ENCODE measurements at places on chromosomes 11 and 22.

DNA sequence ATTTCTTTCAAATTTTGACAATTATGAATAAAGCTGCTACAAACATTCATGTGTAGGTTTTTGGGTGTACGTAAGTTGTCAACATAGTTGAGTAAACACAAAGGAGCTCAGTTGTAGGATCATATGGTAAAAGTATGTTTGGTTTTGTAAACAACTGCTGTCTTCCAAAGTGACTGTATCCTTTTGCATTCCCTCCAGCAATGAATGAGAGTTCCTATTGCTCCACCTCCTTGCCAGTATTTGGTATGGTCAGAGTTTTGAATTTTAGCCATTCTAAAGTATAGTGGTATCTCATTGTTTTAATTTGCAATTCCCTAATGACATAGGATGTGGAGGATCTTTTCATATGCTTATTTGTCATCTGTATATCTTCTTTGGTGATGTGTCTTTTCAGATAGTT lies 28.0 kb upstream of the PHOX2A start:
- no peak for DNase-seq

- DNase-seq = no peak
Observed at GRCh38 chr22:41603873-41604332, 14.3 kb upstream of the PMM1 start.

DNA sequence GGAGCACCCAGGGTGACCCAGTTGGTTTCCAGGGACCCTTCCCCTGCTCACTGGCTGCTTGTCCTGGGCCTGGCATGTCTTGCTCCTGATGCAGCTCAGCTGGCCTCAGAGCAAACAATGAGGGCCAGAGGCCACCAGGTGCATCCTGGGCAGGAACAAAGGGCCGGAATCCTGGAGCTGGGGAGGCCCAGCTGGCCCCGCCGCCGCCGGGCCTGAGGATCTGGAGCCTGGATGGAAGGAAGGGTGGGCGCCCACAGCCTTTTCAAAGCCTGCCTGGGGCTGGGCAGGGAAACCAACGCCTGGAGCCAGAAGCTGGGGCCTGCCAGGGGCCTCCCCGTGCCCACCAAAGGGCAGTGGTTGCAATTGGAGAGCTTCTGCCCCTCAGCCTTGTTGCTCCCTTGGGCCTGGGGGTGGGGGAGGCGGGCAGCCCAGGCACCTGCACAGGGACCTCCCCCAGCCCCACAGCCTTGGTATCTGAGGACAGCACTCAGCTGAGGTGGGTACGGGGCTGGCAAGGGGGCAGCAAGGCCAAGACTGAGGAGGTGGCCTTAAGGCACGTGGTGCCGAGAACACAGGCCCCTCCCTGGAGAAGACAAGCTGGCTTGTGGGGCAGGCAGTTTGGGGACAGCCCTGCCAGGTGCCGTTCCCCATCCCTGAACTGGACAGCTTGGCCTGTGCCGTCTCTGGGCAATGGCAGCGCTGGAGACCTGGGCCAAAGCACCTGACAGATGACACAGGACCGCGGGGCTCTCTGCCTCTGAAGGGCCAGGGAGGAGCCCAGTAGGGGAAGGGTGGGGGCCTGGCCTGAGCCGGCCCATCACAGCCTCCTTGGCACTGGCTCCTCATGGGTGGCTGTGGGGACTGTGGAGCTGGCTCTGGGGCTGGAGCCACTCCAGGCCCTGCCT lies 7.1 kb upstream of the ADORA2A start:
- no peak for DNase-seq

- DNase-seq = no peak
Observed at GRCh38 chr22:46985507-46985882, 223.0 kb downstream of the TBC1D22A start.

GRCh38 chr22:35018995-35019394 lies 47.0 kb upstream of the ISX start:
- no peak for DNase-seq

GRCh38 chr22:43449205-43449830 lies 37.5 kb downstream of the MPPED1 start:
- DNase-seq = no peak

DNA sequence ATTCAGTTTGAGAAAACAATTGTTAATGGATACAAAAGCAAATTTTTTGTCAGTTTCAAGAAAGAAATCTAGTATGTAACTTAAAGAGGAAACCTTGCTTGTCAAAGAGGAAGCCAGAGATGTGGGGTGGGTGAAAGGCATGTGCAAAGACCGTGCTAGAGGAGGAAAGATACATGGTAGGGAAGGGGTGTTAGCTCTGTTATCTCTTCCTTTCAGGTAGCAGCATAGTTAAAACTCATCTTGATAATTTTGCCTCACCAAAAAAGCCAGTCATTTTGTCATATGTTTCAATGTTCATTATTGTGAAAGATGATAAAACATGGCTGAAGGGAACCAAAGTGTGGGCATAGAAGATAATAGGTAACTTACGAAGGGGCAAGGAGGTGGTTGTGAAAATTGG lies 2.6 kb upstream of the MS4A2 start:
- DNase-seq = no peak

GRCh38 chr22:37211866-37212173 lies 457 bp downstream of the SSTR3 start:
- DNase-seq = no peak

GRCh38 chr22:25939384-25939783 lies 197.4 kb downstream of the MYO18B start:
- DNase-seq = no peak
